Heart right ventricle (tissue), 16 donors: ENCODE measurements at places on chromosomes 11 and 22. TPM values are rescaled to one million over a fixed set of nuclear protein-coding genes. Genes with fewer than 3 reads are reported as not detected.

DNA sequence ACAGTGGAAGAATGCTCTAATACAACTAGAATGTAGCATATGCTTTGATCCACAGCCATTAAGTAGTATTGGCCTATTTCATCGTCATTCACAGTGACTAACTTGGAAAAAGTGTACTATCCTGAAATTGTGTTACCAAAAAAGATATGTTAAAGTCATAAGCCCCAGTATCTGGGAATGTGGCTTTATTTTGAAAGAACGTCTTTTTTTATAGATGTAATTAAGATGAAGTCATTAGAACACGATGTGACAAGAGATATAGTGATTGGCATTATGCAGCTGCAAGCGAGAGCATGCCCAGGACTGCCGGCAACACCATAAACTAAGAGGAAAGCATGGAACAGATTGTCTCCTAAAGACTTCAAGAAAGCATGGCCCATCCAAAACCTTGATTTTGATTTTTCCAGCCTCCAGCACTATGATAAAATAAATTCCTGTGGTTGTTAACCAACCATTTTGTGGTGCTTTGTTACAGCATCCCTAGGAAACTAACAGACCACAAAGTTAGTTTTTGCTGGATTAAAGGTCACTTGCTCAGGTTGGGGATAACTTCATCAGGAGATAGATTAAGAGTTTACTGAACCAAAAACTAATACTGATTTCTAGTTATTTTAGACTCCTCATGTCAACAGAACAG is 870.6 kb upstream of the LRRC4C start:
- H3K27ac ChIP-seq, result no peak overlapping the region
- DNase-seq, result no peak
- no peaks in the 10 kb centered on the region for H3K27me3 ChIP-seq

The DGAT2 gene
- 17.2 TPM for polyA plus RNA-seq

The NXPE4 gene
- polyA plus RNA-seq, result not detected

The PRR33 gene
- 6.5 TPM for polyA plus RNA-seq

The LPXN gene
- 5.0 TPM for polyA plus RNA-seq
